ENCODE measurements at places on chromosomes 5 and 9.

DNA sequence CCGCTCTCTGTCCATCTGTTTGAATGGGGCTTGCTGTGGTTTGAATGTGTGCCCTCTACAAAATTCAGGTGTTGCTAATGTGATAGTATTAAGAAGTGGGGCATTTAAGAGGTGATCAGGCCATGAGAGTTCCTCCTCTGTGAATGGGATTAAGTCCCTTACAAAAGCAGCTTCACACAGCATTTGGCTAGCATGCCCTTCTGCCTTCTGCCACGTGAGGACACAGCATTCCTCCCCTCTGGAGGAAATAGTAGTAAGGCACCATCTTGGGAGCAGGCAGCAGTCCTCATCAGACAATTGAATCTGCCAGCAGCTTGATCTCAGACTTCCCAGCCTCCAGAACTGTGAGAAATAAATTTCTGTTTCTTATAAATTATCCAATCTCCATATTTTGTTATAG lies 540.2 kb downstream of the CSNK1G3 start:
- no peak for DNase-seq

DNA sequence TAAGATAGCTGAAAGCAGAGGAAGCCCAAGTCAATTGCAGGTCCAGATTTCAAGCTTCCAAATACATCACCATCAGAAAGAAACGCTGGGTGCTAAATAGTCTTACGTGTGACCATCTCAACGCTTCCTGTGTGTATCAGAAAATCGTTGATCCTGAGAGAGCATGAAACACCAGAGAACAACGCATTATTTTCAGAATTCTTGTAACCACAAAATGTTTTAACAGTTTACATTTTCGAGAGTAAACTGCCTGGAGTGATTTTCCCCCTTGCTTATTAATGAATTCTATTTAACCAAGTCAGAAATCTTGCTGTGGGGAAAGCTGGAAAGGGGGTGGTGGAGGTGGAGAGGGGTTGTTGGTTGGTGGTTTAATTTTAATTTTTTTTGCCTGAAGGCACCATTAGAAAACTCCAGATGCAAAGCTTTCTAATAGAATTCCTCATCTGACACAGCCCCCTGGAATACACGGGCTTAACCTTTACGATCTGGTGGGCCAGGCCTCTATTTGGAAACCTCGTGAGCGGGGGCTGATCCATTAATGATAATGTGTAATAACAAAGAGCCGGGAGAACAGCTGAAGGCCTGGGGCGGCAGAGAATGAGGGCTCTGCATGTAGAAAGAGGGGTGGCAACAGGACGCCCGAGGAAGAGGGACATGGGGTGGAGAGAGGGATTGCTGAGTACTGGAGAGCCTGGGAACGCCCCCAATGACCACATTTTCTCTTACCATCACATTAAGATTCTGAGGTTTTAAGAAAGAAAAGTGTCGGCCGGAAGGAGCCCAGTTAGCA lies 124.5 kb upstream of the NFIB start:
- no peak for DNase-seq

DNA sequence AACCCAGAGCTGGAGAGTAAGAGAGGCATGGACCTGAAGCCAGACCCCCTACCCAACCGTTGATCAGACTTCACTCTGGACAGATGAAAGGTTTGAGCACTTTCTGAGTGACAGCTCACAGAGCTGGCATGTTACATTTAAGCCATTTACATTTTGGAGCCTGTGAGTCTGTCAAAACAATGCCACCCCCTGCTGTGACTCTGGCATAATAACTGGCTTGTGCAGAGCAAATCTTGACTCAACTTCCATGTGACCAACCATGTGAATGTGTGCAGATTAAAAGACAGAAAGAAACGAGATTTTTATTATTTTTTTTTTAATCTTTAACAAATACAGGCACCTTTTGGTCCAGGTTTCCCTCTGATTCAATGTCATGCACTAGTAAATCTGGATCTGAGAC lies 48.5 kb downstream of the MFAP3 start:
- DNase-seq, result no peak

DNA sequence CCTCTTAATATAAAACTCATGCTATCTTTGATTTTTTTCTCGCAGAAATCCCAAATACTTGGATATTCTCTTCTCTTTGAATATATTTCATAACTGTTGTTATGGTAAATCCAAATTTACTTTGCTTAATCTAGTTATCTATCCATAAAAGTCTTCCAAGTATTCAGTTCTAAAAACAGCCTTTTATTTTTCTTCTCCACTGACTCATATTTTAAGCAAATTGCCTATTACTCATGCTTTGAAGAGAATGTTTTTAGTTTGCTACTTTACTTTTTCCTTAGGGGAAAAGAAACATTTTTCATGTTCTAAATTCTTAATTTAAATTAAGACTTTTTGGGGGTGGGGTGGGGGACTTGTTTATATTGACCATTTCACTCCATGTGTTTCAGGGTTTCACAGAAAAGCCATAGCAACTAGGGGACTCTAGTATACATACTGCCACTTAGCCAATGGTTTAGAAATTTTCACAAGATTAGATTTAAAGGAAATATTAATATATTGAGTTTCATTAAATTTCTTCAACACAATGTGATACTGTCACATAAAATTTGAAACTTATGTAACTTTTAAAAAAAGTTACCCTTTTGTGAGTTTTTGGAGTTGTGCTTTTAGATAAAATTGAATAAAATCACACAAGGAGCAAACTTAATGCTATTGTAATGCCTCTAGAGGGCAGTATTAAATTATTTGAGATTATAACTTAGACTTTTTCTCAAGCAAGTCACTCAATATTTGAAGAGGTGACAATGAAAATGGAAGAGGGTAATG lies 545.8 kb upstream of the ARRDC3 start:
- no peak for DNase-seq

DNA sequence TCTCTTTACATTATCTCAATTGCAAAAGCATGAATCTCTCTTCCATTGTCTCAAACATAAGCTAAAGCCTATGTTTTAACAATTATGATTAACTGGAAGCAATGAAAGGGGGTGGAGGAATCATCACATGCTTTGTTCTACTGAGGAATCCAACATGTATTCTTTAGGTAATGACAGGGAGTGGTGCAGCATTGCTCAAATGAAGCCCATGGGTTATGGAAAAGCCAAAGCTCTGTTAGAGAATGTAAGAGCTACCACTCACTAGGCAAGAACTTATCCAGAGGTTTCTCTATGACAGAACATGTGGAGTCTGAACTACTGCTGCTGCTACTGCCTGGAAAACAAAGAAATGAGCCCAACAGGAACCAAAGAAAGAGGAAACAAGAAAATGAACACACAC lies 28.7 kb downstream of the KIF3A start:
- DNase-seq, result no peak

DNA sequence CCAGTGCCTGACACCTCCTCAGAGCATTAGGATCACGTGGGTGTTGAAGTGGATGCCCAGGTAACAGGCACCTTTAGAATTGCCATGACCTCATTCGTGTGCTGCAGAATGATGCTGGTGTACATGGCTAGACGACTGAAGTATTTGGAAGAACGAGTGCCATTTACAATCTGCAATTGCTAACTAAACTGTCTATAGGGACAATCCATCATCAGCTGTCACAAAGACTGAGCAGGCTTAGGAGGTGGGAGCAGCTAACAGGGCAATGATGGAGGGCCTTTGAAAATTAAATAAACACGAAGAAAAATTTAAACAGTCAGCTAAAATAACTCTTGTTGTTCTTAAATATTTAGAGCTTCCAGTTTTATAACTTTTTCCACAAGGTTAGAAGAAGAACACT lies 375.8 kb downstream of the GADD45G start:
- DNase-seq, result no peak

- DNase-seq, result no peak
These were observed 22.5 kb upstream of the SPARC start for GRCh38 chr5:151709109-151709735.

DNA sequence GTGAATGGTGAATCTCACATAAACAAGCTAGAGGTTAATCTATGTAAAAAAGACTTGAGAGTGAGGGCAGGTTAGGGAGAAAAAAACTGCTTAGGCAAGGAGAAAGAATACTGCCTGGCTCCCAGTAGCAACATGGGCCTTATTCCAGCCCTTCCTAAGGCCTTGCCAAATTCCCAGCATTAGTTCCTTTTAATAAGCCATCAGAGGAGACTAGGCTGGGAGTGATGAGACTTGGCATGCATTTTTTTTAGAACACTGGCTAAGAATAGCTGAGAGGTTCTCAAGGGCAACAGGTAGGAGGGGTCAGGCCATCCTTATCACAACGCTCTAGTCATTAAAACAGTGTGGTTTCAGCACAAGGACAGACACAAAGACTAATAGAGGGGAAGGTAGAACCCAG lies 20.9 kb upstream of the ZBTB43 start:
- DNase-seq, result no peak

GRCh38 chr5:2895196-2895595 lies 143.7 kb upstream of the IRX2 start:
- DNase-seq, result no peak

DNA sequence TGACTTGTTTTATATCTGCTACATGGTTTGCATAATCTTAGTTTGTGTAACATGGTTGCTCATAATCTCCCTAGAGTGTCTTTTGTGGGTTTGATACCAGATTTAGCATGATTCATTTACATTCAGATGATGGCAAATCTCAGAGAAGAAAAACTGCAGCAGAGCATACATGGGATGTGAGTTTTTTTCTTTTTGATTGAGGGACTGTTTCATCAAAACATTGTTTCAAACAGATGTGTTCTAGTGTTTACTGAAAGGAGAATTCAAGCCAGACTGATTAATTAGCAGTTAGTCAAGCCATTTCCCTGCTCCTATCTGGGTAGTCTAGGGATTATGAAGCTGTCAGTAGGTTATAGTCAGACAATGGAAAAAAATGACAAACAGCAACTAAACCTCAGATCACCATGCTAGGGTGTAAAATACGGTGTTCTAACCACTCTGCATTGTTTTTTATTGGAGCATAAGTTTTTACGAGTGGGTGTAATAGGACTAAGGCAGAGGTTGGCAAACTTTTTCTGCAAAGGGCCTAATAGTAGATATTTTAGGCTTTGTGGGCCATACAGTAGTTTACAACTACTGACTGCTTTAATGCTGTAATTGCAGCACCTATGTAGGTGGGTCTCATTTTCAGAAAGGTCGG lies 10.5 kb upstream of the GDNF start:
- DNase-seq, result no peak

GRCh38 chr5:139164020-139164419 lies 34.1 kb downstream of the SIL1 start:
- DNase-seq, result no peak

- DNase-seq, result no peak
These were observed 37.9 kb upstream of the SH3PXD2B start for GRCh38 chr5:172492097-172492840.

DNA sequence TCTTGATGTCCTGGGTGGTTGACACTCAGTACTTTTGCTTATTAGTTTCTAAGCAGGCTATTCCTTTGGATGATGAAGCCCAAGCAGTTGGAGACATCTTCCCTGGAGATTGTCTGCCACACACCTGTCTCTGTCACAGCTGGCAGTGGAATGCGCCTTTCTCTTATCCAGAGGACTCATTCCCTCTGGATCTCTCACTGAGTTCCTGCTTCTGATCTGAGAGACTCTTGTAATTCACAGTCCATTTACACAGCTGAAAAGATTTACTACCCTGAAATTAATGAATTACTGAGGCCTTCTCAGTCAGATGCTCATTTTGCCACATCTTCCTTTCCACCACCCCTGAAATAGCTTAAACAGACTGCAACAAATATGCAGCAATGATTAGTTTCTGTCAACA lies 15.9 kb downstream of the TAL2 start:
- DNase-seq, result no peak

Measured in stimulated activated CD4-positive, alpha-beta T cell treated with anti-CD3 and anti-CD28 coated beads, Interleukin-15, amount 100 ng/mL, for 1 hour (primary cell).